CD4-positive, alpha-beta T cell treated with Interleukin-10 for 1 hour (primary cell): ENCODE measurements at places on chromosomes 2 and 18.

GRCh38 chr2:73111073-73112025 is 1.4 kb downstream of the RAB11FIP5 start:
- DNase-seq = peak; percentile 5

- DNase-seq = peak; percentile 49
Measured at GRCh38 chr2:149160701-149161217, 122.3 kb downstream of the LYPD6B start.

DNA sequence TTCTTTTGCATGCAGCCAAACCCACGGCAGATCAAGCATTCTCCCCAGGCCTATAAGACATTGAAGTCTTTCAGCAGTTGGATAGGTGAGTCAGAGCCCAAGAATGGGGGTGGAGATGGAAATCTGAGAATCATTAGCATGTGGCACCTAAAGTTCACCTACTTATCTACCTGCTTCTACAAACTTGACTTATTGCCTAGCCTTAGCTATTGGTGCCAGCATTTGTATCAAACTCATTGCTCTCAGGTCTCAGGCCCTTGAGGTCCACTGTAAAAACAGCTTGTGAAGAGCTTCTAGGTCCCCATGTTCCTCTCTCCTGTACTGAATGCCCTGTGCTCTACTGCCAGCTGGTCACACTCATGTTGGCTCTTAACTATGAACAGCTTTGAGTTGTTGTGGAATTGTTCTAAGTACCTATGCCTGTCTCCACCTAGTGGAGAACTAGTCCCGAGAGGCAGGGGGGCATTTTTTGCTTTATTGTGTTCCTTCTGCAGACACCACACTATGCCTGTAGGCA is 278.4 kb upstream of the SPRED2 start:
- no peak for DNase-seq

- DNase-seq = no peak
Measured at GRCh38 chr2:223811757-223812156, 25.6 kb downstream of the AP1S3 start.

- no peak for DNase-seq
Measured at GRCh38 chr2:88933091-88933490, 241.6 kb downstream of the RPIA start.

GRCh38 chr18:59569390-59569791 is 127.8 kb downstream of the CCBE1 start:
- no peak for DNase-seq

DNA sequence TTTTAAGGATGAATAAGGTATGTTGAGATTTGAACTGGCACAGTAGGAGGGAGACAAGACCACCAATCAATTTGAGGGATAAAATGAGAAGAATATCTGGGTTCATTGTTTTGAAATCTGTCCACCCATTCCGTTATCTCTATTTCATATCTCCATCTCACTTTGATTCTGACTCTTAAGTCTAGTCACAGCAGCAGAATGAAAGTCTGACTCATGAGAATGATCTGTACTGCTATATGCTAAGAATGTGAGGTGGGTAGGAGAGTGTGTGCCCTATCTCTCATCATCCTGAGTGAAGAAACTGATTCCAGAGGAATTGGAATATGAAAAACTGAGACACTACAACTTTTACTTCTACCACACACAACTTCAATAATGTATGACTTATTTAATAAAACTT is 1994.5 kb upstream of the PIK3C3 start:
- no peak for DNase-seq

DNA sequence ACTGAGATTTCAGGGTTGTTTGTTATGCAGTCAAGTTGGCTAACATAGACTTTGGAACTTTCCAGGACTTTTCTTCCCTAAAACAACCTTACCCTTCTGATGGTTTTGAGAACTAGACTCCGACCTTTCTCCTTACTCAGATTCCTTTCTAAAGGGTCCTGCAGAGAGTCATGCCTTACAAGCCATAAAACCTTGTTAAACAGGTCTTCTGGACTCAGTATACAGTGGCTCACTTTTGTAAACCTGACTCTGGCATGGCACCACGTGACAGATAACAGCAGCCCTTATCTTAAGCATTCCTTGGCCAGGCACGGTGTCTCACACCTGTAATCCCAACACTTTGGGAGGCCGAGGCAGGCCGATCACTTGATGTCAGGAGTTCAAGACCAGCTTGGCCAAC is 253.2 kb upstream of the RAB6C start:
- DNase-seq = no peak

DNA sequence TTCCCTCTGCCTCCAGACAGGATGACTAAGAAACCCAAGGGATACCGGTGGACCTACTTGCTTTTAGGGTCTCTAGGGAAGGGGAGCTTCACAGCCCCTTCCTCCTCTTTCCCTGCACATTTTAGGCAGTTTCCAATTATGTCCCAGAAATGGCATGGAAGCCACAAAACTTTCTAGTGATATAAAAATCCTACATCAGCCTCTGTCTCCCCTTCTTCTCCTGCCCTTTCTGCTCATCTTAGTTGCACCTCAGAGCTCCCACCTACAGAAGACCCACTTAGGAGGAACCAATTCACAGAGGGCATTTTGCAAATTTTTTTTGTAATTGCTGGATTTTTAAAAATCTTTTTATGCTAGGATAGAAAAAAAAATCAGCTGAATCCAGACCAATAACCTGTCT is 263.1 kb downstream of the TNS1 start:
- DNase-seq = no peak

GRCh38 chr2:84435345-84436025 is 23.6 kb downstream of the SUCLG1 start:
- no peak for DNase-seq

- DNase-seq = no peak
Measured at GRCh38 chr2:223643309-223643708, 41.1 kb upstream of the SCG2 start.

GRCh38 chr18:5456577-5457461 is 87.0 kb downstream of the EPB41L3 start:
- DNase-seq = peak; percentile 6

- no peak for DNase-seq
Measured at GRCh38 chr2:223475901-223476300, 126.3 kb downstream of the SCG2 start.

DNA sequence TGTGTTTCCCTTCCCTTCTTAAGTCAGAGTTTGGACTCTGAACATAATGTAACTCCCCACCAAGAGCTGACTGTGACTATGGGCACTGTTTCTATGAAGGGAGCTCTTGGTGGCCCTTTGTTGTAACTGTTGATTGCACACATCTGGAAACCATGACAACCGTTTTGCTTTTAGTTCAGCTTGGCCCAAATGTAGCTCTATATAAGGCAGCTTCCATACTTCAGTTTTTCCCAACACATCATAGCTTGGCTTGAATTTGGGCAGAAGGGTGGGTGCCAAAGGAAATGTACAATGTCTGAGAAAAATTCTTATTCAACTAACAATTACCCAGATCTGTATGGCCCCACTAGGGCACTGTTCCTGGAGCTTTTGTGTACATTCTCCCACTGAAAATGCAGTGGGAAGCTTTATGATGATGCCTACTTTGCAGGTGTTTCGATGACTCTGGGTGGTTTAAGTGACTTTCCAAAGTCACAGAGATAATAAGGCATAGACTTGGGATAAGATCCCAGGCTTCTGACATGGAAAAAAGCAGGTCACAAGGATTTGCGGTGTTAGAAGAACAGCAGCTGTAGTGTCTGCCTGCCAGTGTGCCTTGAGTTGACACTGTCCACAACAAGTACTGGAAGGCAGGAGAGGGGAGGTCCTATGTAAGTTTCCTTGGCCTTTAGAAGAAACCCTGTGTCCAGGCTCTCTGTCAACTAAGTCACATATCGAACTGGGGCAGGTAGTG is 2.4 kb upstream of the CETN1 start:
- DNase-seq = no peak

GRCh38 chr2:172232708-172233396 is 130.2 kb upstream of the DLX2 start:
- no peak for DNase-seq

GRCh38 chr2:195488567-195488966 is 168.5 kb upstream of the SLC39A10 start:
- DNase-seq = no peak

- DNase-seq = no peak
Measured at GRCh38 chr2:239715202-239715601, 309.9 kb downstream of the NDUFA10 start.

DNA sequence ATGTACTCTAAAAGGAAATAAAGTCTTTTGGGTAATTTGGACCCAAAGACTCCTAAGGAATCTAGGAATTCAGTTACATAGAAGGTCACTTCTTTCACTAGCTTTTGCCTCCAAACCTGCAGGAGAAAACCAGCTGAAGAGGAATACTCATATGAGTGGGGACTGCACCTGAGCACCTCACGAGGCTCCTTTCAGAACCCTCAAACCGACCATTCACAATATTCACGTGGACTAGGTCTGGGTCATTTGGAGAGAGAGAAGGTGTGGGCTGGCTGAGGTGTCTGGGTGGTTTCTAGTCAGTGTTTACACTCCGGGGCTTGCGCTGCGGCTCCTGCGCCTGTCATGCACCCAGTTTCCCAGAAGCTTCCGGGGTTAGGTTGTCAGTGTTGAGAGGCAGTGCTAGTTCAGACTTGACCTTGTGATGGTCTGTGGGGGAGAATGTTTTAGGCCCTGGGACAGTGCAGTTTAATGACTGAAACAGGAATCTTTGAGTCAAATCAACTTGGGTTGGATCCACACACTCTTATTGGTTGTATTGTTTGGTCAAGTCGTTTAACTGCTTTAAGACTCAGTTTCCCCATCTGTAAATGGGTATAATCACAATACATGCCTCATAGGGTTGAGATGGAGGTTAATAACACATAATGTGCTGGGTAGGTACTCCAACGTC is 78.4 kb downstream of the LIMS1 start:
- DNase-seq = peak; percentile 77

- no peak for DNase-seq
Measured at GRCh38 chr2:25576596-25576995, 96.8 kb downstream of the DTNB start.

GRCh38 chr2:173079141-173079540 is 3.5 kb downstream of the MAP3K20 start:
- DNase-seq = no peak

GRCh38 chr18:10892786-10893185 is 256.6 kb downstream of the PIEZO2 start:
- DNase-seq = no peak

DNA sequence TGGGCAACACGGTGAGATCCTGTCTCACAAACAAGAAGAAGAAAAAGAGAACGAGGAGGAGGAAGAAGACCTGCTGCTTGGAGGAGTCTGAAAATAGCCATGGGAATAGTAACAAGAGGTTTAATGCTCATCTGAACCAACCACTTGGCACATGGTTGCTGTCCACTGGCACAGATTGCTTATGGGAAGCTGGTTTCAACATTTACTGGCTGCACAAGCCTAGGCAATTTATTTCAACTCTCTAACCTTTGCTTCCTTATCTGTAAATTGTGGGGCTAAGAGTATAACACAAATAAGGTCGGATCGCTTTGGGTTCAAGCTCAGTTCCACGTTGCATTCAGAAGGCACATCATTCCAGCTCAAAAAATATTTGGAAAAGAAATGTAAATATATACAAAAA is 14.2 kb upstream of the RHOB start:
- no peak for DNase-seq

GRCh38 chr2:16050261-16050907 is 110.0 kb downstream of the MYCN start:
- no peak for DNase-seq

- no peak for DNase-seq
Measured at GRCh38 chr2:107363806-107364205, 462.9 kb upstream of the RGPD4 start.

DNA sequence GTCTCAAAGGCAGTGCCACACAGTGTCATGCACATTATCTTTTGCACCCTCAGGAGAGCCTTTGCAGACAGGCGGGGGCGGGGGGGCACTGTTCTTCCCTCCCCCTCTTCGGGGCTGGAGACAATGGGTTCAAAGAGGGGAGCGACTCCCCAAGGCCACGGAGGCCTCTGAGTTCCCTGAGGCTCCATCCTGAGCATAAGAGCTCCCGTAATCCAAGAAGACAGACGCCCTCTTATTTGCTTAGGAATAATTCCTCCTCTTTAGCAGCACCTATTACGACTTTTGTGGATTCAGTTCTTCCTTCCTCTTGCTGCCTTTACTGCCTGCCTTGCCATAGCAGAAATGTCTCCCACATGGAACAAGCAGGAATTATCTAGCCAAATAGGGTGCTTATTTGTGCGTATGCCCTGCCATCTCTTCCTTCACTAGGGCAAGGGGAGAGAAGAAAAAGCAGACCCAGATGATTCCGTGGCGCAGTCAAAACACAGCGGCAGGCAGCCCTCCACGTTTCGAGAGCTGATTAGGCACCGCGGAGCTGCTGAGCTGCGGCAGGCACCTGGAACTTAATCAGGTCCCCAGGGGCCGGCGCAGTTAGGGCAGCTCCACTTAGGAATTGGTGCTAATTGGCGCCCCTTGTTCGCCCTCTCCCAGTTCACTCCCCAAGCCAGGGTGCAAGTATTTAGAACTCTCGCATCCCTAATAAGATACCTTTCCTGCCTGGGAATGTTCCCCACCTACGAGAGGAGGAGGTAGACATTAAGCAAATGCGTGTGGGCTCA is 233.4 kb upstream of the MYT1L start:
- DNase-seq = no peak

- no peak for DNase-seq
Measured at GRCh38 chr2:199163613-199164458, 293.9 kb downstream of the SATB2 start.

DNA sequence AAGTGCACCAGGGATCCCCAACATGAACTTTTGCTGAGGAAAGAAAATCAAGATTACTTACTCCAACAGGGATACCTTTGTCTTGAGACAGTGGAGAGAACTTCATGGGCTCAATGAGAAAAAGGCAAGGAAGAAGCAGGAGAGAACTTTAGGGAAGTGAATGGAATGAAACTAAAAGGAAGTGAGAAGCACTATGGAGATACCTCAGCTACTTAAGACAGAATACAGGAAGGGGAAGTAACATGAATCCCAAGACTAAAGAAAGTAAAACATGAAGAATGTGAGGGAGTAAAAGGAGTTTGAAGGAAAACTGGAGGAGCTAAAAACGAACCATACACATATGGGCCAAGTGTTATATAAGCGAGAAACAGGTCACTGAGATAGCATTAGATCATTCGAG is 32.4 kb upstream of the ACTR3 start:
- DNase-seq = no peak

GRCh38 chr2:96409820-96410164 is 74.2 kb downstream of the NCAPH start:
- no peak for DNase-seq

- peak; percentile 63 for DNase-seq
Measured at GRCh38 chr2:12169721-12170120, 423.3 kb downstream of the LPIN1 start.

GRCh38 chr2:46456789-46457188 is 22.6 kb upstream of the TMEM247 start:
- DNase-seq = no peak

- no peak for DNase-seq
Measured at GRCh38 chr2:7243276-7243675, 326.1 kb downstream of the RNF144A start.

- DNase-seq = no peak
Measured at GRCh38 chr2:176504440-176504839, 235.2 kb downstream of the MTX2 start.

- DNase-seq = no peak
Measured at GRCh38 chr18:9869715-9870430, 15.9 kb upstream of the TXNDC2 start.
